Kidney (tissue), 22 donors: ENCODE measurements at places on chromosomes 13 and 19. TPM values are rescaled to one million over a fixed set of nuclear protein-coding genes. Genes with fewer than 3 reads are reported as not detected.

CCDC122 gene
- total RNA-seq: 11.7 TPM

GRCh38 chr13:53005626-53006025, 23.0 kb upstream of the OLFM4 start:
- no peak overlapping the region for H3K27ac ChIP-seq
- no peak overlapping the region for H3K4me3 ChIP-seq
- DNase-seq: no peak
- no peaks in the 10 kb centered on the region for H3K36me3 ChIP-seq

ZNF682 gene
- total RNA-seq: 8.6 TPM

TUBA3C gene
- total RNA-seq: not detected

- no peaks in the 10 kb centered on the region for H3K4me1 ChIP-seq
- H3K36me3 ChIP-seq: no peaks in the 10 kb centered on the region
- H3K27me3 ChIP-seq: no peaks in the 10 kb centered on the region
Observed at GRCh38 chr13:73842184-73842583, 292.0 kb downstream of the KLF12 start.

LATS2 gene
- total RNA-seq: 26.3 TPM

- peaks cover 7% of the 10 kb centered on the region for H3K4me1 ChIP-seq
- no peaks in the 10 kb centered on the region for H3K27me3 ChIP-seq
Observed at GRCh38 chr19:3138268-3138667, 2.4 kb downstream of the GNA15 start.

DNA sequence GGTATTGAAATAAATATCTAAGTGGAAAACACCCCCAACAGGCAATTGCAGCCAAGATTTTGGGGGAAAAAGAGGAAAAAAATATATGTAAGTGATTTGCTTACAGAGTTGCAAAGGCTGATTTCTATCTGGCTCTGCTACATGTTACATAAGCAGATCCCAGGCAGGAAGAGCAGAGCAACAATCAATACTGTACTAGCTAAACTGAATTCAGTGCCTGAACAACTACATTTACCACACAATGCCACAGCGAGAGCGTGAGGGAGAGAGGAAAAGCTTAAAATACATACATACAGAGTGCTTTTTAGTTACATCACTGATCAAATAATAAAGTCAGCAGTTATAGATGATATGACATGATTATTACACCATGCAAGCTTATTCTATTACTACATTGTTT, 665.6 kb upstream of the ARGLU1 start:
- no peak for DNase-seq
- no peaks in the 10 kb centered on the region for H3K36me3 ChIP-seq
- no peaks in the 10 kb centered on the region for H3K4me1 ChIP-seq
- H3K27ac ChIP-seq: no peak overlapping the region
- H3K27me3 ChIP-seq: no peaks in the 10 kb centered on the region

- H3K27me3 ChIP-seq: no peaks in the 10 kb centered on the region
- DNase-seq: no peak
- H3K4me1 ChIP-seq: no peaks in the 10 kb centered on the region
- no peaks in the 10 kb centered on the region for H3K36me3 ChIP-seq
Observed at GRCh38 chr13:83151308-83151660, 731.0 kb downstream of the SLITRK1 start.

- no peak for DNase-seq
- no peaks in the 10 kb centered on the region for H3K4me1 ChIP-seq
- H3K27ac ChIP-seq: no peak overlapping the region
- no peak overlapping the region for H3K4me3 ChIP-seq
Observed at GRCh38 chr13:43808676-43809075, 21.9 kb upstream of the ENOX1 start.

MEX3D gene
- total RNA-seq: 19.3 TPM

GRCh38 chr13:31920727-31921100, 110.9 kb upstream of the FRY start:
- no peaks in the 10 kb centered on the region for H3K36me3 ChIP-seq
- DNase-seq: no peak
- H3K4me3 ChIP-seq: no peak overlapping the region

GRCh38 chr13:79228972-79229371, 177.1 kb downstream of the RBM26 start:
- H3K27ac ChIP-seq: no peak overlapping the region
- H3K36me3 ChIP-seq: no peaks in the 10 kb centered on the region
- no peak overlapping the region for H3K4me3 ChIP-seq
- no peaks in the 10 kb centered on the region for H3K4me1 ChIP-seq
- no peaks in the 10 kb centered on the region for H3K27me3 ChIP-seq

GRCh38 chr13:80388506-80388905, 47.6 kb upstream of the SPRY2 start:
- no peaks in the 10 kb centered on the region for H3K36me3 ChIP-seq
- H3K4me3 ChIP-seq: no peak overlapping the region
- no peaks in the 10 kb centered on the region for H3K27me3 ChIP-seq
- no peak for DNase-seq
- H3K4me1 ChIP-seq: no peaks in the 10 kb centered on the region

PTH2 gene
- not detected for total RNA-seq

DNA sequence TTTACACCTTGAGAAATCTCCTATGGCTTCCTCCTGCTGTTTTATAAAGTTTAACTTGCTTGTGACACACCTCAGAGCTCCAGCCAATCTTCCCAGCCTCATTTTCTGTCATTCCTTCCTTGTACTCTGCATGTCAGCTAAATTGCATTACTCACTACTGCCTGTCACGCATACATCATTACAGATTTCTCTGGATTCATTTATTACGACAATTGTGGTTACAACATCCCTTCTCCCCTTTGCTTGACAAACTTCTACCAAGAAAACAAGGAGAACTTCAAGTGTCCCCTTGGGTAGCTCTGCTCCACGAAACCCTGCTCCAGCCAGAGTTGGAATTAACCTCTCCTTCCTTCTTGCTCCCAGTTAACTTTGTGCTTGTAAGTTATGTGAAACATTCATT, 22.0 kb upstream of the GPR18 start:
- no peaks in the 10 kb centered on the region for H3K36me3 ChIP-seq
- H3K4me1 ChIP-seq: no peaks in the 10 kb centered on the region
- H3K27ac ChIP-seq: peak overlapping the region; percentile 11
- DNase-seq: no peak
- H3K27me3 ChIP-seq: no peaks in the 10 kb centered on the region

- no peaks in the 10 kb centered on the region for H3K27me3 ChIP-seq
- no peaks in the 10 kb centered on the region for H3K36me3 ChIP-seq
- H3K27ac ChIP-seq: no peak overlapping the region
- DNase-seq: no peak
- no peak overlapping the region for H3K4me3 ChIP-seq
- no peaks in the 10 kb centered on the region for H3K4me1 ChIP-seq
Observed at GRCh38 chr19:56134654-56134921, 6.5 kb upstream of the ZNF444 start.

IGSF23 gene
- total RNA-seq: not detected

DNA sequence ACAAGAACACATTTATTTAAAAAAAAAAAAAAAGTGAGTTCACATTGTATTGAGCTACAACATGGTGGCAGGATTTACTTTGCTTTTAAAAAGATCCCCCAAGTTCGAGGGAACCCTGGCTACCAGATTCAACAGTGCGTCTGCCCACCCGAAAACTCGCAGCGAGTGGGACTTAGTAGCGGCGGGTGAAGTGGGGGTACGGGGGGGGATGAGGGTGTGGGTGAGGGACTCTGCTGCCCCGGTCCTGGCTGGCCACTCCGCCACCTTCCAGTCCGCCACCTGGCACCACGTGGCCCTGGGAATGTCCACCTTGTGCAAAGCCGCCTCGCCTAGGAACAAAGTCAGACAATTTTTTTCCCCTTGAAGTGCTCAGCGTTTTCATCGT, 19.3 kb upstream of the TINCR start:
- no peaks in the 10 kb centered on the region for H3K36me3 ChIP-seq
- no peaks in the 10 kb centered on the region for H3K4me1 ChIP-seq
- H3K27ac ChIP-seq: no peak overlapping the region

PRODH2 gene
- 9.0 TPM for total RNA-seq

DNA sequence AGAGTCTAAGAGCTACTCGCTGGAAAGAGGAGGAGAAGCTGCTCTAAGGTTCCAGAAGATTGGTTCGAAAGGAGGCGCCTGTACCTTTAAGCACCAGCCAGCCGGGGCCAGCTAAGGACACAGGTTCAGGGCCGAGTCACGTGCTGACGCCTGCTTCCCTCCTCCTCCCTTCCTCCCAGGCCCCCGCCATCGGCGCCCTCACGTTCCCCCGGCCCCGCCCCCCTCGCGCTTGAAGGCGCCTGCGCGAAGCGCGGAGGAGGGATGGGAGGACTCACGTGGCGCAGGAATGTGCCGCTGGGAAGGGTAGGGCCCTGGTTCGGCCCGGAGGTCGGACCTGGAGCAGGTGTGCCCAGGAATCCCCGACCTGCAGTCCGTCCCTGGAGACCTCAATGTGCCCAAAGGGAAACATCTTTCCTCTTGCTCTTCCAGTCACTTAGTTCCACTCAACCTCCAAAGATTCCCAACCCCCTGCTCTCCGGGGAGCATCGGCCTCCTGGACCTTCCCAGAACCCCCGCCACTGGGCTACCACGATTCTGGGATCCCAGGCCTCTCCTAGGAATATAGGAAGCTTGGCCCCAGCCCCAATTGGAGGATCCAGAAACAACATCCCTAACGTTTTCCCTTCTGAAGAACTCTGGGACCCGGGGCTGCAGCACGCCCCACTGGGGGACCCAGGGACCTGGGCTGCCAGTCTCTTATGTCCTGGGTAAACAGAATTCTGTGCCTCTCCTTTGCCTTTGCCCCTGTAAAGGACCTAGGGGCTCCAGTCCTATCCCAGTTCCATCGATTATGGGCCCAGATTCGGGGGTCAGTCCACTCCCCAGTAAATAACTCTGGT, 2.5 kb downstream of the DBP start:
- peaks cover 36% of the 10 kb centered on the region for H3K4me1 ChIP-seq
- H3K27me3 ChIP-seq: no peaks in the 10 kb centered on the region
- peak; percentile 97 for DNase-seq
- peak overlapping the region; percentile 98 for H3K27ac ChIP-seq

DNA sequence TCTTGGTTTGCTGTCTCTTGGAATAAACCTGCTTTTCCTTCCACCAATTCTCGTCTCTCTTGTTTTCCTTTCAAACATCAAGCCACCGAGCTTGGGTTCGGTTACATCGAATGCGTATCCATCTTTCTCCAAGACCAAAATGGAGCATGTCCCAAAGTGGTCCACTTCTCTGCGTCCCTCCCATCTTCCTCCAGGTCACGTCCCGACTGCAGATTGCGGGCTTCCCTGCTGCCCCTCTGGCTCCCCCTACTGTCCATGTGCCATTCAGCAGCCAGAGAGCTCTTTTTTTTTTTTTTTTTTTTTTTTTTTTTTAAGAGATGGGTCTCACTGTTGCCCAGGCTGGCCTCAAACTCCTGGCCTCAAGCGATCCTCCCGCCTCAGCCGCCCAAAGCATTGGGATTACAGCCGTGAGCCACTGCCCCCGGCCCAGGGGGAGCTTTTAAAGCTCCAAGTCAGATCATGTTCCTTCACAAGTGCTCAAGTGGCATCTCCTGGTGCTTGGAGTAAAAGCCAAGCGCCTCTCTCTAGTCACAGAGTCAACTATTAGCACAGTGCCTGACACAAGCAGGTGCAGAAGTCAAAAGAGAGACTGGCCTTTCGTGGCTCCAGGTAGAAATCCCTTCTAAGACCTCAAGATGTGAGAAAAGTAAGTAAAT, 10.0 kb downstream of the COL5A3 start:
- H3K4me1 ChIP-seq: no peaks in the 10 kb centered on the region
- peaks cover 2% of the 10 kb centered on the region for H3K27me3 ChIP-seq
- H3K4me3 ChIP-seq: no peak overlapping the region
- DNase-seq: no peak

GRCh38 chr19:2123682-2124387, 27.1 kb downstream of the IZUMO4 start:
- no peaks in the 10 kb centered on the region for H3K27me3 ChIP-seq
- H3K4me3 ChIP-seq: no peak overlapping the region
- H3K27ac ChIP-seq: no peak overlapping the region
- H3K36me3 ChIP-seq: peaks cover 2% of the 10 kb centered on the region
- DNase-seq: peak; percentile 55

FGF14 gene
- total RNA-seq: 3.3 TPM

DNA sequence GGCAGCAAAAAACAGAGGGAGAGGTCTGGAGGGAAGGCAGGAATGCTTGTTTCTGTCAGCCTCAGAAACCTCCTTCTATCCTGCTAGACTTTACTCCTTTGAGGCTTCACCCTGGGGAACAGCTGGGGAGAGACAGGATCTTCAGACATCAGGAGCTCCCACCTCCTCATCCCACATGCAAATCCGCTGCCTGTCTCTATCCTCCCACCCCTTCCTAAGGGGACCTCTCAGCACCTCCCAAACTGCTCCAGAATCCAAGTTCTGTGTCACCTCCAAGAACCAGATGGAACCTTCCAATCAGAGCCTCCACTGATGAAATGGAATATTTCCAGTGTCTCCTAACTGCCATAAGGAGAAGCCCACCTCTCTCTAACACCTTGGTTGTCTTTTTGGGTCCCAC, 9.7 kb upstream of the ERCC2 start:
- no peaks in the 10 kb centered on the region for H3K4me1 ChIP-seq
- H3K27ac ChIP-seq: no peak overlapping the region
- DNase-seq: no peak
- H3K4me3 ChIP-seq: no peak overlapping the region

- no peak for DNase-seq
- H3K4me1 ChIP-seq: no peaks in the 10 kb centered on the region
- H3K27ac ChIP-seq: no peak overlapping the region
- H3K4me3 ChIP-seq: no peak overlapping the region
- H3K27me3 ChIP-seq: no peaks in the 10 kb centered on the region
- no peaks in the 10 kb centered on the region for H3K36me3 ChIP-seq
Observed at GRCh38 chr19:2230807-2231533, 5.2 kb downstream of the PLEKHJ1 start.
